ENCODE measurements at places on chromosomes 2 and 18. TPM values are rescaled to one million over a fixed set of nuclear protein-coding genes. Genes with fewer than 3 reads are reported as not detected.

The FOXD4L1 gene
- total RNA-seq: 0.43 TPM

The SPHKAP gene
- total RNA-seq: not detected

The SERPINB7 gene
- 4.2 TPM for total RNA-seq

The IL37 gene
- 1.7 TPM for total RNA-seq

The CXCR1 gene
- total RNA-seq: not detected

The MDH1 gene
- total RNA-seq: 157 TPM

The NEU2 gene
- not detected for total RNA-seq

The GPR39 gene
- total RNA-seq: 14.1 TPM

The LIMS4 gene
- 1.4 TPM for total RNA-seq

The GYPC gene
- not detected for total RNA-seq

The PTRHD1 gene
- total RNA-seq: 28.7 TPM

The NTSR2 gene
- not detected for total RNA-seq

The MEP1B gene
- not detected for total RNA-seq

The CD207 gene
- total RNA-seq: not detected

The LYPD6B gene
- total RNA-seq: 10.0 TPM

The AGFG1 gene
- total RNA-seq: 82.8 TPM

The TEKT4 gene
- 0.15 TPM for total RNA-seq

The CGREF1 gene
- 0.37 TPM for total RNA-seq

The NMUR1 gene
- total RNA-seq: not detected

The FSHR gene
- not detected for total RNA-seq

The MARCHF4 gene
- total RNA-seq: 7.7 TPM

The TRIM54 gene
- total RNA-seq: 8.2 TPM

The TFCP2L1 gene
- total RNA-seq: 4.6 TPM

The CTAGE1 gene
- total RNA-seq: not detected

The NPPC gene
- total RNA-seq: not detected

The FEV gene
- total RNA-seq: not detected

The LRPPRC gene
- total RNA-seq: 133 TPM

The DCC gene
- total RNA-seq: not detected

The ALPG gene
- total RNA-seq: 1.2 TPM

The PROKR1 gene
- not detected for total RNA-seq

The SERPINB5 gene
- 25.5 TPM for total RNA-seq

The SATB2 gene
- total RNA-seq: 7.8 TPM

The MYO1B gene
- 48.5 TPM for total RNA-seq

The LPIN1 gene
- 43.1 TPM for total RNA-seq

Data from PC-9 (cell line).